ENCODE measurements at places on chromosomes 7 and 10. TPM values are rescaled to one million over a fixed set of nuclear protein-coding genes. Genes with fewer than 3 reads are reported as not detected.

DNA sequence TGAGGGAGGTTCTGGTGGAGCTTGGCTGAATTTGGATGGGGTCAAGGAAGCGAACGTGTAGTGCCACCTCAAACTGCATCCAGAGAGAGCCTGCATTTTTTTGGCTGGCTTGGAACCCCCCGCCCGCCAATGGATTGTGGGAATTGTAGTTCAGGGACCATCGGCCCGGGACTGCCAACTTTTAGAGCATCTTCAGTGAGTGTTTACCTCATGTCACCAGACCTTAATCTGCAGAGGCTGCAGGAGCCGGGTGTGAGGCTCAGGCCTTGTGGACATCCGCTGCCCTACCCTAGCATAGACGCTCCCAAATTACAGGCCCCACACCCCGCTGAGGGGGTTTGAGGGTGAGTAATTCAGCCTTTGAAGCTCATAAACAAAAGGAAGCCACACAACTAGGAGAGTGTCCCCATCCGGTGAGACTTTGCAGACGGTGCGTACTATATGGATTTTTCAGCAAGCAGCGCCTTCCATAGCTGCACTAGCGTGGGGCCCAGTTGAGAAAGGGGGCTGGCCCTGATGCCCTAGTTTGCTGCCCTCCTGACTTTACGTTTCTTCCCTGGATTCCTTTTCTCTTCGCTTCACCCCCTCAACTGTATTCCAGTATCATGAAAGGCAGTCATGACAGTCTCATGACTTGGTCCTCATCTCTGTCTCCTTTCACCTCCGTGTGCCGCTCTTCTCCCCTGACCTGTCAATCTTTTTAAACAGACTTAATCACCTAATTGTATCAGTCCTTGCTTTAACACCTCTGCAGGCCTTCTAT lies 717 bp downstream of the CNPY4 start:
- peak; percentile 73 for DNase-seq

The TMEM270 gene
- total RNA-seq: 1.5 TPM

- DNase-seq: no peak
Measured at GRCh38 chr7:5630670-5631069, 150.8 kb downstream of the RNF216 start.

DNA sequence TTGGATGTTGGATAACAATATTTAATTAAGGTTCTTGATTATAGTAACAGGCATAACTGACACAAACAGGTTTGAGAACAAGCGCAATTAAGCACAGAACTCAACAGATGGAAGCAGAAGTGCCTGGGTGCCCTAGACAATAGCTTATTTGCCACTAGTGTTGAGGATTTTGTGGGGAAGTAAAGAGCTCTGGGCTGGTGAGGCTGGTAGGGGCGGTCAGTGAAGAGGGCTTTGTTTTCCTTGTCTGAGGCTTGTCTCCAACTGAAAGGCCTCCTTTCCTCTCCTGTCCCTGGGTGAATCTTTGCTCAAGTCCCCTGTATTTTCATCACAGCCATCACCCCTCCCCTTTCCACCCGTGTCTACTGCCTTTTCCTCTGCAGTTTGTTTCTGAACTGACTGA lies 104.6 kb downstream of the KAT6B start:
- no peak for DNase-seq

DNA sequence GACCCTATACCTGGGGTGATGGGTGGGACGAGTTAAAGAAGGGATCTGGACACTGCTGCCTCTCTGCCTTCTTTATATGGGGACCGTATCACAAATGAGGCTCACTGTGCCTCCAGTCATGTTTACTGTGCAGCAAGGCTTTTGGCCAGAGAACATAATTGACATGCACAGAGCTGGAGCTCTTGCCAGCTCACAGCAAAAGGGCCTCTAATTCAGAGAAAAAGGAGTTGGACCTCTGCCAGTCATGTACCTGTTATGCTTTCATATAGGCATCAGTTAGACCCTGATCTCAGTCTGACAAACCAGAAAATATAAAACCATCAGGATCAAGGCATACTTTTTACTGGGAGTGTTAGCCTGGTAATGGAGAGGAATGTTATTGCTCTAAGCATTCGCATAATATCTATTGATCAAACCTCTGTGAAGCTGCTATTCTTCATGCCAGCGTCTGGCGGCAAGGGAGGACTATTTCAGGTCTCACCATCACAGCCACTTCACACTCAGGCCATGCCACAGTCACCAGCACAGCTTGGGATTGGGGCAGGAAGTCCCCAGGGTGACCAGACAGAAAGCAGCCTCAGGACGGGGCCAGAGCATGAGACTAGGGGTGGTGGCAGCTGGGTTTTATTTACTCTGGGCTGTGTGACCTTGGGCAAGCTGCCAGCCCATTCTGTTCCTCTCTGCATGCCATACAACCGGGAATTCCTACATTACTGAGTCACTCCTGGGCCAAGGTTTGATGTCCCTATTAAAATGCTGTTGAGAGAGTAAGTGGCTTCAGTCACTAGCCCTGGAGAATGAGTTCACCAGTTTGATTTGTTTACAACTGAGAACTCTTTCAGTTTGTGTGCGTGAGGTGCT lies 90.1 kb downstream of the NPSR1 start:
- DNase-seq: peak; percentile 97

GRCh38 chr10:929960-930624 lies 1.4 kb downstream of the LARP4B start:
- no peak for DNase-seq

DNA sequence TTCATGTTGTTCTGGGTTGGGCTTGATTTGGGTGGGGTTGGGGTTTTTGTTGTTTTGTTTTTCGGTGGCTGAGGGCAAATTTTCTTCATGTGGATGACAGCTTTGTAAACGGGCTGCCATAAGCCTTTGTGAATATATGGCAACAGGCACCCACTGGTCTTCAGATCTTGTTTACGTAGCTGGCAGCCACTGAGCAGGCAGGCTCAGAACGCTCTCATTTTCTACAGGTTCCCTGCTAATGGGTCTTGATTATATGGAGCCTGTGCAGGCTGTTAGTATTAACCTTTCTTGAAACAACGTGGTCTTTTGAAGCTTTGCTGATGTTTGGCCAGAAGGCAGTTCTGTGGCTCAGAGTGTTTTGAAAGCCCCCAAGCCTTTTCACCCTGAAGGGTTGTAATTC lies 199.7 kb downstream of the TNS3 start:
- no peak for DNase-seq

The CRTAC1 gene
- 17.9 TPM for total RNA-seq

The NPFFR1 gene
- not detected for total RNA-seq

DNA sequence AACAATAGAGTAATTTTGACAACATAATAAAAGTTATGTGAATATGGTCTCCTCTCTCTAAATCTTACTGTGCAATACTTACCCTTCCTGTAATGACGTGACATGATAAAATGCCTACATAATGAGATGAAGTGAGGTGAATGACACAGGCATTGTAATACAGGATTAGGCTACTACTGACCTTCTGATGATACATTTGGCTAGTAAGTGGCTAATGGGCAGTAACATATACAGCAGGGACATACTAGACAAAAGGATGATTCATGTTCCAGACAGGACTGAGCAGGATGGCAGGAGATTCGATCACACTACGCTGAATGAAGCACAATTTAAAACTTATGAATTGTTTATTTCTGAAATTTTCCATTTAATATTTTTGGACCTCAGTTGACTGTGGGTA lies 4.7 kb downstream of the C10orf88 start:
- no peak for DNase-seq

DNA sequence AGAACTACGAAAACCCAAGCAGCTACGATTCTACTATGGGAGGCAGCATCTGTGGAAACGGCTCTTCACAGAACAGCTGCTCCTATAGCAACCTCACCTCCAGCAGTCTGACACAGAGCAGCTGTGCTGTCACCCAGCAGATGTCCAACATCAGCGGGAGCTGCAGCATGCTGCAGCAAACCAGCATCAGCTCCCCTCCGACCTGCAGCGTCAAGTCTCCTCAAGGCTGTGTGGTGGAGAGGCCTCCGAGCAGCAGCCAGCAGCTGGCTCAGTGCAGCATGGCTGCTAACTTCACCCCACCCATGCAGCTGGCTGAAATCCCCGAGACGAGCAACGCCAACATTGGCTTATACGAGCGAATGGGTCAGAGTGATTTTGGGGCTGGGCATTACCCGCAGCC lies 81.6 kb upstream of the SAMD8 start:
- no peak for DNase-seq

DNA sequence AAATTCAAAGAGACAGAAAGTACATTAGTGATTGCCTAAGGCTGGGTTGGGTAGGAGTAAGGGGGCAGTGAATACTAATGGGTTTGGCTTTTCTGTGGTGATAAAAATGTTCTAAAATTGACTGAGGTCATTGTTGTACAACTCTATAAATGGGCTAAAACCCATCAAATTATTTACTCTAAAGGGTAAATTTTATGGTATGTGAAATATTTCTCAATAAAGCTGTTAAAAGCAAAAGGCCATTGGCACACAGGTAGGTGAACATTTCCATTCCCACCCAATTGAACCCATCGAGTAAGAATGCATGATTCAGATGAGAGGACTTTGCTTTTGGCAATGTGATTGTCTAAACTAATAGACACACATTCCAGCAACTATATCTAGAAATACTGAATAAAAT lies 579.4 kb downstream of the GATA3 start:
- no peak for DNase-seq

GRCh38 chr7:158856883-158857668 lies 718 bp downstream of the DYNC2I1 start:
- no peak for DNase-seq

DNA sequence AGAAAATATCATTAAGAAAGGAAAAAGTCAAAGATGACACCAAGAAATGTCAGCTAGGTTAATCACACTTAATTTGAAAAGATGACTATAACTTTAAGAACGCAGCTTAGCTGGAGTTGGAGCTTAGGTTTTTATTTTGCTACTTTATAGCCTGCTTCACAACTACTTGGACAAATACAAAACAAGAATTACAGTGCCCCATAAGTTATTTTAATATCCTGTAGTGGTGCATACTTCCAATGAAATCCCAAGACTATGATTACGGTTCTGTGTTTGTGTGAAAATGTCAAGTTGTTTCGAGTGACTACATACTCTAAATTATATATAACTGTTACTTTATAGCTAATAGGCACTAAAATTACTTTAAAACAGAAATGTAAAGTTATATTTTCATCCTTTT lies 244.6 kb upstream of the MGMT start:
- DNase-seq: no peak

- peak; percentile 95 for DNase-seq
Measured at GRCh38 chr7:32427769-32428291, 62.4 kb downstream of the LSM5 start.

The CAV2 gene
- 191 TPM for total RNA-seq

DNA sequence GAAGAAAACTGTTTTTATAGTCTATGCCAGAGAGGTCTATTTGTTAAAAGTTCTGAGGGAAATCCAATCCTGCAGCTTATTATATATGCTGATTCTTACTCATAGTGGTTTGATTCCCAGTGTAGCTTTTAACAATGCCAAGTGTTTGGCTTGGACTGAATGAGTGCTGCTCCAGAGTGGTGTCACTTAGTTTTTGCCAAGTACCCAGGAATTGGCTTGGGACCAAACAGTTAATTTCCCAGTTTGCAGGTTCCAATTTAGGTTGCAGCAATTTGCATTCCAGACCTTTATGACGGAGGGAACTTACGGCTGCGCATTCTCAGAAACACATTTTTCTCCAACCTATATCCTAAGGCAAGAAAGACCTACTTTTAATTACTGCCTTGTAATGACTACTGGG lies 32.4 kb downstream of the NSUN6 start:
- peak; percentile 64 for DNase-seq

- no peak for DNase-seq
Measured at GRCh38 chr10:20535897-20536881, 360.9 kb downstream of the NEBL start.

The WDR86 gene
- 0.48 TPM for total RNA-seq

Measured in Daoy (cell line).